Stimulated activated CD4-positive, alpha-beta T cell treated with anti-CD3 and anti-CD28 coated beads, Interleukin-1b, Interleukin-23, amount 100 ng/mL, for 4 hours (primary cell): ENCODE measurements at places on chromosomes 5 and 9.

DNA sequence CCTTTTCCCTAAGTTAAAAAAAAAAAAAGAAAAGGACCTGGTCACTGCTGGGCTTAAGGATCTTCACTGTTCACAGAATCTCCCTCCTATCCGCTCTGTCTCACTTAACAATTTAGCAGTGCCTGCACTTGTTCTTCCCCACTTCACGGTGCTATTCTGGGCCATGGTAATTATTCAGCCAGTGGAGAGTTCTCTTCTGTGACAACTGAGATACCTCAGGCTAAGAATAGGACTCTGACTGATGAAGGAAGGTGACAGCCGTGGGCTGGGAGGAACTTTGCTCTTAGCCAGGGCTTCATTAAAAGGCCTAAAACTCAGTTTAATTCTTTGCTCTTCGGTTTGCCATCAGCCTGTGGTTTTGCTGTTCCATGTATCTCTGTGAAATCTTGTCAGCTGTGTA is 51.9 kb upstream of the ENTREP1 start:
- DNase-seq, result no peak

- DNase-seq, result no peak
Observed at GRCh38 chr5:138655530-138656190, 80.5 kb upstream of the HSPA9 start.

DNA sequence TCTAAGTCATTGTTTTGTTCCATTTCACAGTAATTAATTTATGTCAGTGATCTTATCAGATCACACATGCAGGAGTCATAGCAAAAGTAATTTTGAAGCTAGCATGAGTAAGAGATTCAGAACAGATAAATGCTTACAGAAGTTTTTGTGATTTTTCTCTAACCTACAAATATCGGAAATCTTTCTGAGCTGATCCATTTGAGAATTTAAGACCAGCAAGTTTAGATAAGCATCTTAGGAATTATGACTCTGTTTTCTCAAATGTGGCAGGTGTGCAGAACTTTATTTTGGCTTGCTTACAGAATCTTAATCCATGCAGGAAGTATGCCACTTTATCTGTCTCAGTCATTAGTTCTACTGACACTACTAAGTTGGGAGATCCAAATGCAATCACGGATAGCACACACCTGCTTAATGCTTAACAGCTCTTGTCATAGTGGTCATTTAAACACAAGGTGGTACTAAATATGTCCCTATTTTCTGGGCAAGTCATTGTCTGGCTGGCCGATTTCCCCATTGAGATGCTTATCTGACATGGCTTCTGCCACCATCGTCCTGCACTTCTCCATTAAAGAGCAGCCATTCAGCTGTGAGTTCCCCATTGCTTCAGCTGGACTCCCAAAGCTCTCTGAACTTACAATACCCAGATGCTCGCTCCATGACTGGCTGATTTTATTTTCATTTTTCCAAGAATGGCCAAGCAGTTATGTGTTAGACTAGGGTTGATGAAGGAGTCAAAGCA is 305.4 kb upstream of the NUDT12 start:
- DNase-seq, result no peak

GRCh38 chr9:81592887-81593266 is 96.5 kb downstream of the TLE1 start:
- no peak for DNase-seq

DNA sequence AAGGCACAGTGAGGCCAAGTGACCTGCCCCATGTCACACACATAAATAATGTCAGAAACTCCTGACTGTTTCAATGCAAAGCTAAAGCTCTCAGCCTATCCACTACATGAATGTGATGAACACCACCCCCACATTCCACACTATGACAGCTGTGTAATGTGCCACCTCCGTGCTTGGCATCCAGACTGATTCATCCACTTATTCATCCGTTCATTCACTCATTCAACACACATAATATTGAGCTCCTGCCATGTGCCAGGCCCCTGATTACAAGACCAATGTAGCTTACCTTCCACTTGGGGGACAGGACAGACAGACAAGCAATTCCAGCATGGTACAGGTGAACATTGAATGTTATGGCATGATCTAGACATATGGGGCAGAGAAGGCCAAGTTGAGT is 46.2 kb upstream of the FABP6 start:
- DNase-seq, result no peak

DNA sequence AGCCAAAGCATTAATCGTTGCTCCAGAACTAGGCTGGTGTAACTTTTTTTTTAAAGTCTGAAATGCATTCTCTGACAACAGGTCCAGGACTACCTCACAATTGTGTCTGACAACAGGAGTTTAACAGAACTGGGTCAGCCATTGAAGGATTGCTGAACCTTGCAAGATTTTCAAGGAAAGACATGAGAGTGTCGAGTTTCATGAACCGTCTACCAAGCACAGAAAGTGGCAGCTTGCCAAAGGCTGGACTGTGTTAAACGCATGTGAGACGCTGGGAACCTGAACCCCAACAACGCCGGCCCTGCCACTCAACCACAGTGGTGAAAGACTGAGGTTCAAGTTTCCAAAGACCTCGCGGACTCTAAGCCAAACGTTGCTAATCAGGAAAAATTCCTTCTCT is 79.1 kb downstream of the LHFPL2 start:
- DNase-seq, result no peak
